Chondrocyte (in vitro differentiated cells): ENCODE measurements at places on chromosomes 13 and 19. TPM values are rescaled to one million over a fixed set of nuclear protein-coding genes. Genes with fewer than 3 reads are reported as not detected.
A peak's percentile ranks its signal among the peaks of the same experiment; 100 is the strongest.

The GFY gene
- total RNA-seq: not detected in 3 replicates

The APLP1 gene
- total RNA-seq: 31.7 to 76.4 TPM (median 66.8 TPM) in 3 replicates

The NLRP4 gene
- not detected in 3 replicates for total RNA-seq

The ADM5 gene
- total RNA-seq: 0.49 to 1.4 TPM (median 0.52 TPM) in 3 replicates

The EML2 gene
- total RNA-seq: 20.5 to 28.3 TPM (median 22.4 TPM) in 3 replicates

The THSD1 gene
- 6.5 to 12.5 TPM (median 6.7 TPM) in 3 replicates for total RNA-seq

The RFPL4A gene
- total RNA-seq: not detected in 3 replicates

- H3K27me3 ChIP-seq: no peaks in the 10 kb centered on the region
- no peak overlapping the region for H3K4me3 ChIP-seq
Observed at GRCh38 chr13:95155504-95155903, 145.7 kb downstream of the ABCC4 start.

DNA sequence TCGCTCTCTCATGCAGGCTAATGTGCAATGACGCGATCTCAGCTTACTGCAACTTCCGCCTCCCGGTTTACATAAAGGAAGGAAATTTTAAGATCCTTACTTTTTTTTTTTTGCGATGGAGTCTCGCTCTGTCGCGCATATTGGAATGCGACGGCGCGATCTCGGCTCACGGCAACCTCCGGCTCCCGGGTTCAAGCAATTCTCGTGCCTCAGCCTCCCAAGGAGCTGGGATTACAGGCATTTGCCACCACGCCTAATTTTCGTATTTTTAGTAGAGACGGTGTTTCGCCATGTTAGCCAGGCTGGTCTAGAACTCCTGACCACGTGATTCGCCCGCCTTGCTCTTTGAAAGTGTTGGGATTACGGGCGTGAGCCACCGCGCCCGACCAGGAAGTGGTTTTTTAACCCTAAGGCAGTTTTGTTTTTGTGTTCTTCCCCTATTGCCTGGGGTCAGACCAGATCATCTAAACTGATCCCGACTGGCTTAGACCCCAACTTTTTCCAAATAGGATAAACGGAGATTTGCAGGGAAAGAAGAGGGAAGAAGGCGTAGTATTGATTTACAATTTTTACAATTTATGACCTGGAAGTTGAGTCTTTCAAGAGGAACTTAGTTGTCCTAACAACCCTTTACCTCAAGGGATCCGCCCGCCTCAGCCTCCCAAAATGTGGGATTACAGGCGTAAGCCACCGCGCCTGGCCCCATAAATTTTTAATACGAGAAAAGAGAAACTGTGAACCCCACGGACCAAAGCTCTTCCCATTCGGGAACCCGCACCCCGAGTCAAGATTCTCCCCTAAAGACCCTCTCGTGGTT is 142.0 kb downstream of the ZNF737 start:
- no peak for DNase-seq
- H3K27me3 ChIP-seq: no peaks in the 10 kb centered on the region
- peaks cover 8% of the 10 kb centered on the region for H3K4me1 ChIP-seq
- peak overlapping the region; percentile 90 for H3K4me3 ChIP-seq

- H3K27ac ChIP-seq: no peak overlapping the region
- H3K36me3 ChIP-seq: no peaks in the 10 kb centered on the region
- H3K4me1 ChIP-seq: peaks cover 9% of the 10 kb centered on the region
- H3K4me3 ChIP-seq: no peak overlapping the region
Observed at GRCh38 chr13:26713341-26713740, 47.2 kb downstream of the GPR12 start.

GRCh38 chr13:24221007-24221406 is 60.5 kb downstream of the SPATA13 start:
- no peaks in the 10 kb centered on the region for H3K27me3 ChIP-seq
- DNase-seq: no peak
- peaks cover 6% of the 10 kb centered on the region for H3K4me1 ChIP-seq
- H3K4me3 ChIP-seq: no peak overlapping the region
- H3K36me3 ChIP-seq: no peaks in the 10 kb centered on the region
- no peak overlapping the region for H3K27ac ChIP-seq

DNA sequence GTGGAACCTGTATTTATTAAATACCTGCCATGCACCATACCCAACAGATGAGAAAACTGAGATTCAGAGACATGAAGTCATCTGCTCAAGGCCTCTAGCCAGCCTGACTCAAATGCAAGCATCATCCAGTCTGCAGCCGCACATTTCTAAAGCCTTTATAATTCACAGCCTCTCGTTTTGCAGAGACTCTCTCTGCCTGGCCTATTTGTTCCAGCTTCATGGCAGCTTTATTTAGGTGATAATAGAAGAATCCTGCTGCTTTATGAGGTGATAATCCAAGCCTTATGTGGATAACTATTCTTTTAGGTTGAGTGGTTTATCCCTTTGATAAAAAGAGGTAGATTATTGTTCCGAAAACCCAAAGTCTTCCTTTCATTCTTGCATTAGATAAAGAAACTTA is 58.4 kb downstream of the OXGR1 start:
- H3K27ac ChIP-seq: no peak overlapping the region
- no peaks in the 10 kb centered on the region for H3K36me3 ChIP-seq
- H3K4me1 ChIP-seq: no peaks in the 10 kb centered on the region
- no peak for DNase-seq
- H3K27me3 ChIP-seq: peaks cover 11% of the 10 kb centered on the region
- no peak overlapping the region for H3K4me3 ChIP-seq

- no peak for DNase-seq
- H3K36me3 ChIP-seq: peaks cover 22% of the 10 kb centered on the region
- H3K4me1 ChIP-seq: peaks cover 18% of the 10 kb centered on the region
- peak overlapping the region; percentile 60 for H3K27ac ChIP-seq
- no peaks in the 10 kb centered on the region for H3K27me3 ChIP-seq
Observed at GRCh38 chr13:32246468-32246867, 68.7 kb downstream of the ZAR1L start.

GRCh38 chr13:94917824-94918223 is 205.5 kb upstream of the SOX21 start:
- no peak overlapping the region for H3K27ac ChIP-seq
- no peak for DNase-seq
- H3K27me3 ChIP-seq: peaks cover 12% of the 10 kb centered on the region
- H3K4me3 ChIP-seq: no peak overlapping the region
